ENCODE measurements at places on chromosomes 3 and 15.

DNA sequence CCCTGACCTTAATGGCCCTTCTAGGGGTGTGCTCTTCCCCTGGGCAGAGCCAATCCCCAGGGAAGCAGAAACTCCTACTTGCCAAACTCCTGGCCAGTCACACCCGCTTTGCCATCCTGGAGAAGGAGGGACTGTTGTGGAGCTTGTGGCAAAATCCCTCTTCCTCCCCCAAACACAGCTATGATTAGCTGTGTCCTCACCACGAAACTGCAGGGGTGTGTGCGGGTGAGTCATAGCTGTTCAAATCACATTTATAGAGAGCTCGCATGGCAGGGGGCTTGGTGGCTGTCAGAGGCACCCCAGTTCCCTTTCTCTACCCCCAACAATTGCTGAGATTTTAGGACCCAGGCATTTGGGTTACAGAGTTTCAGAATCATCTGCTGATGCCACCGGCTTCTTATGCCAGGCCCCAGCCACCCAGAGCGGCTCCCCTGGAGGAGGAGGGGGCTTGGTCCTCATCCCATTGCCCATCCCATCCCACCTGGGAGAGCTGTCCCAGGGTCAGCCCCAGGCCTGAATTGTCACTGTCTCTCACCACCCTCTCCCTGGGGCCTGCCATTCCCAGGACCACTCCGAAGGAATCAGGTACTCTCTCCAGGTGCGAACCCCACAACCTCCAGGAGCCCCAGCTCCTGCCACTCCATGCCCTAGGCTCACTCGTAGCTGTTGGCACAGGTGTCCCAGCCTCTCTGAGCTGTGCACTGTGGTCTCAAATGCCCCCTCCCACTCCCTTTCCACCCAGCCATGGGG, 28.8 kb upstream of the MAGEF1 start:
- peak; percentile 8 for DNase-seq

DNA sequence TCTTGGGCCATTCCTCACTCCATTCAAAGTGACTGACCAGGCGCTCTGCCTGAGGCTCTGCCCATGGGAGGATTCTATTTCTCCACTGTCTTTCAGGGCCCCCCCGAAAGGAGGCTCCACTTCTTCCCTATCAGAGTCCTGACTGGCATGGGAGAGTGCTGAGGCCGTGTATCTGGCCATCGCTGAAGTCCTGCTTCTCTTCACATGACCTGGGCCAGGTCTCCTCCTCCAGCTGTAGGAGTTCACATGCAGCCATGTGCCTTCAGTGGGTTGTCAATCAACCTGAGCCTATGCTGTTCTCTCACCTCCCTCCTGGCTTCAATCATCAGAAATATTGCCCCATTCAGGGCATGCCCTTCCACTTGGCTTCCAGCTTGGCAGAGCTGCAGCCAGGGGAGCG, 12.8 kb upstream of the APBA2 start:
- no peak for DNase-seq

DNA sequence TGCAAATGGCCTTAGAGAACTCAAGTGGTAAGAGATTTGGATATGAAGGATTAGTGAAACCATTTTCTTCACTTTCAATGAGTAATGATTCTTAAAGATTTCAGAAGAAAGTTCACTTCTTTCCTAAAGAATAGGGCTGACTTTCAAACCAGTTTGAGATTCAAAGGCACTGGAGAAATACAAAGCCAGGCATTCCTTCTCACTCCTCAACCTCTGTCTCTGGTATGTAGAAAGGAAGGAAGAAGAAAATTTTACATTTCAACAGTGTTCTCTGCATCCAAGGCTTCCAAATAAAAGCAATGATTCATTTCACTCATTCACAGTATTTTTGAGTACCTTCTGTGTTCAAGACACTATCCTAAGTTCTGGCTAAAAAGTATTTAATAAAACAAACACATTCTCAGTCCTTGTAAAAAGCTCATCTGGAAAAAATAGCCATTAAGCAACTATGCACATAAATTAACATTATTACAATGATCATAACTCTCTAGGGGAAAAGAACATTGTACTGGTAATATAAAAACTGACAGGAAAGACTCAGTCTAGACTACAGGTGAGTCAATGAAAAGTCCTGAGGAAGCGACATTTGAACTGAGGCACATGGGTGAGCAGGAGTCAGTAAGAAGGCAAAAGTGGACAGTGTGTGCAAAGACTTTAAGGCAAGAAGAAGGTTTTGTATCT, 79.5 kb downstream of the IMPG2 start:
- no peak for DNase-seq

- DNase-seq: peak; percentile 29
Observed at GRCh38 chr3:152298393-152299248, 29.9 kb downstream of the MBNL1 start.

DNA sequence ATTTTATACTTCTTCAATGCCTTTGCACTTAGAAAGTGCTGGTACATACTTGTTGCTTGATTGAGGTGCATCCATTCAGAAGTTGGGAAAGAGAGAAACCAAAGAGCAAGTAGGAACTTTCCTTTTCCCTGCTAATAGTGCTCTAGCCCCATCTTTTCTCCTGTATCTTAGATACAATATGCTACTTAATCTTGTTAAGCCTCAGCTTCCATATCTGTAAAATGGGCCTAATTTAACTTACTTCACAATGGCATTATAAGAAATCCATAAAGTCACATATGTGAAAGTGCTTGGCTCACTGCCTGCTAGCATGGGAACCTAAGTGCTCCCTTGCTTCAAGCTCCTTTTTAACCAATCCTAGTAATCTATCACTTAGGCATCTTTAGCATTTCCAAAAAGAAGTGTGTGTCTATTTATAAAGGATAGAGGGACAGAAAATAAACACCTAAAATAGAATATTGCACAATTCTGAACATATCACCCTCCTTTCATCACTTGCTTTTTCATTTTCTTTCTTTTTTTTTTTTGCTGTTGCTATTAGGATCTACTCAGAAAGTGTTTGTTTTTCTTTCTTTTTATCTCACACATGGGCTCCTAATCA, 28.1 kb downstream of the KCNAB1 start:
- no peak for DNase-seq

DNA sequence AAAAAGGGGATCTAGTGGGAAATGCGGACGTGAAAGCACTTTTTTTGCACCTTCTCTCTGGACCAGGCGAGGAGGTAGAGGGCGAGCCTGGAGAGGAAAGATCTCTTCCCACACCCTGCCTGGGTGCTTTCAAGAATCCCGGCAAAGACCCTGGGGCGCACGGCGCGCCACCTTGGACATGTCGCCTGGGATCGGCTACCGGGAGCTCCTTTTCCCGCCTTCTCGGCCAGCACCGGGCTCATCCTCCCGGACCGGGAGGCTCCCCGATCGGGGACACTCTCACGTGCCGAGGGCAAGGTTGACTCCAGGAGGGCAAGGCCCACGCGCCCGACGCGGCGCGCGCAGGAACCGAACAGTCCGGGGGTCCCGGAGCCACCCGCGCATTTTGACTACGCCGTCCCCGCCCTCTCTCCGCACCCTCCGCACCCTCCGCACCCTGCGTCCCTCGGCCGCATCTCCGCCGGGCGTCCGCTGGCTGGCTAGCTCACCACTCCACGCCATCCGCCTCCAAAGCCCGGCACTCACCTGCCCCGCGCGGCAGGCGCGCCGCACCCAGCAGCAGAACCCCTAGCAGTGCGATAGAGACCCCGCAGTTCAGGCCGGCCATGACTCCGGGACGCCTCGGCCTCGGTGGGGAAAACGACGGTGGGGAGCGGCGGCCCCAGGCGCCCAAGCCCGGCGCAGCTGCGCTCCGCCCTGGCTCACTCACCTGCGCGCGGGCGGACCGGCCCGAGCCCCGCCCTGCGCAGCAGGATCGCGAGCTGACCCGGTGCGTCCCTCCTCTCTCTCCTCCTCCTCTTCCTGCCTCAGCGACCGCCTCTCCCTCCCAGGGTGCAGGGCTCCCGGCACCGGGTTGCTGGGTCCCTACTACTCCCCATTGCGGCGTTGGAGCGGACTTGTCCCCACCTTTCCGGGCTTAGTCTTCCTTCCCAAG, at the start of gene CDCP1:
CDCP1 (minus strand) TSS at position 698 of the 934 bp plus-strand sequence; CDS start at position 607, 91 bp downstream.
- no peak for DNase-seq

DNA sequence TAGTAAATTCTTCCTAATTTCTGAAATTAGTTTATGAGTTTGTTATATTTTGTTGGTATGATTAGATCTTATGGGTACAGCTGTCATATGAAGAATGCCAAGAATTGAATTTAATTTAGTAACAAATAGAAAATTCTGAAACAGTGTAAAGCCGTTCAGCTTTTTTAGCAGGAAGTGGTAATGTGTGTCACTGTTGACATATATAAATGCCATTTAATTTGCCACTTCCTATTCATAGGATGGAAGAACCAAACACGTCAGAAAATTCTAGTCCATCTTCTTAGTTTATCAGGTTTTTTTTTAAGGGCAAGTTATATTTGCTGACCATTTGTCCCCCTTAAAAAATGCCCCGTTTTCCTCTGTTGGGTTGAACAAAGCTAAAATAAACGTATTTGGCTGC, 43.0 kb downstream of the RAB8B start:
- DNase-seq: no peak

DNA sequence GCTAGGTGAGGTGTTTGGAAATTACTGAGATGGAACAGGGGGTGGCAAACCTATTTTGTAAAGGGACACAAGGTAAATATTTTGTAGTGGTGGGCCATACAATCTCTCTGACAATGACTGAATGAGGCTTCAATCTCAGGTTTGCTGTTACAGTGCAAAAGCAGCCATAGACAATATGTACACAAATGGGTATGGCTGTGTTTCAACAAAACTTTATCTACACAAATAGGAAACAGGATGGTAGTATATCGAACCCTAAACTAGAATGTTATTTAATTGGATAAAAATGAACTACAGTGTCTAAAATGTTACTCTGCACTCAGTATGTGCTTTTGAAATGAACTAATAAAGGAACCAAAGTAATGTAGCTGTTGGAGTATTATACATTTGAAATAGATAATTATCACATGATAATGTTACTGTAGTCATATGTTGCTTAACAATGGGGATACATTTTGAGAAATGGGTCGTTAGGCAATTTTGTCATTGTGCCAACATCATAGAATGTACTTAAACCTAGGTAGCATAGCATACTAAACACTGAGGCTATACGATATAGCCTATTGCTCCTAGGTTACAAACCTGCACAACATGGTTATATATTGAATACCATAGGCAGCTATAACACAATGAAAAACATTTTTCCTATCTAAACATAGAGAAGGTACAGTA, 495.2 kb upstream of the TBL1XR1 start:
- DNase-seq: no peak

- no peak for DNase-seq
Observed at GRCh38 chr3:188353426-188353825, 199.5 kb downstream of the LPP start.

- no peak for DNase-seq
Observed at GRCh38 chr3:13455644-13456043, 24.5 kb upstream of the HDAC11 start.

GRCh38 chr3:114308377-114308776, 14.5 kb downstream of the TIGIT start:
- DNase-seq: no peak

DNA sequence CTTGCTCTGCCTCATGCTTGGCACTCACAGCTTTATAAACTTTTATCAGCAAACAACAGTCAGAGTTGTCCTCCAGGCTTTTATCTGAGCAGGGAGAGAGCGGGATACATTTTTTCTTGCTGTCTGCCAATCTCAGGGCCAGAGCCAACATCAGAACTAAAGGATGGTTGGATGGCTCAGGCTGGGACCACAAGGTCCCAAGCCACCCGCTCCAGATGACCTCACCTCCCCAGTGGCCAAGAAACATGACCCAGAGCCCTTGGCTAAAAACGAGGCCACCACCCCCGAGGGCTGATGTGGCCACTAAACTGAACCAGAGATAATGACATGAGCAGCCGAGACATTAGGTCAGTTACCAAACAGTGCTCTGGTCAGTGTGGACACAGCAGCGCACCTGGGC, 18.8 kb upstream of the SPATA12 start:
- DNase-seq: no peak

- DNase-seq: peak; percentile 5
Observed at GRCh38 chr3:47162697-47163168, 1.2 kb downstream of the SETD2 start.

DNA sequence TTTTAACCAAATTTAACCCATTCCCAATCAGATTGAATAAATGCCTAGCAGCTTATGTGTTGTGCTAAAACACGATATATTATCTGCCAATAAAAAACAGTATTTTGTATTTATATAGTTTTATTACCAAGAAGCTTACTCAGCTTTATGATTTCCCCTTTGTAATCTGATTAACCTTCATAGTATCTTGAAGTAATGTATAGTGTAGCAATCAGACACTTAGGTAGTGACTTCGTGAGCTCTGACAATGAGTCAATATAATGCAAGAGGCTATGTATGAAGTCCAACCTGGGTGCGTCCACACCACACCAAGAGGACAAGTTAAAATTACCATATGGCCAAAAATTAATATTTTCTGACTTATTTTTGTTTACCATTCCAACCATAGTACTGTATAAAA, 2.1 kb upstream of the CNBP start:
- no peak for DNase-seq

GRCh38 chr3:188407158-188407880, 253.4 kb downstream of the LPP start:
- no peak for DNase-seq

GRCh38 chr15:99476413-99477222, 89.2 kb upstream of the MEF2A start:
- no peak for DNase-seq

- no peak for DNase-seq
Observed at GRCh38 chr3:178520451-178520850, 15.8 kb upstream of the KCNMB2 start.

DNA sequence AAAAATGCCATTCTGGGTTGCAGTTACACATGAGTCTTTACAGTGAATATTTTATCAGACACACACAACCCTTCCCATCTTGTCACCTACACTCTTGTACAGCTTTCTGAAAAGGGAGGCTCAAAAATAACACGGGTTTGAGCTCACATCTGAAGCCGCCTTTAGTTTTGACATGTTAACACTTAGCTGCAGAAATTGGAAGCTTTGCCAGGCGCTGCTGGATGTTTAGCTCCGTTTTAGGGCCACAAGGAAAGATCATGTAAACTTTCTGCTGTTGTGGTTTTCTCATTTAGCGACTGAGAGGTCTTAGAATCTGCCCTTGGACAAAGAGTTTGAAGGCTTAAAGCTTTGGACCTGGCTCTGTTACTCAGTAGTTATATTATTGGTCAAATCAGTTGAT, 120.1 kb downstream of the OXNAD1 start:
- no peak for DNase-seq

DNA sequence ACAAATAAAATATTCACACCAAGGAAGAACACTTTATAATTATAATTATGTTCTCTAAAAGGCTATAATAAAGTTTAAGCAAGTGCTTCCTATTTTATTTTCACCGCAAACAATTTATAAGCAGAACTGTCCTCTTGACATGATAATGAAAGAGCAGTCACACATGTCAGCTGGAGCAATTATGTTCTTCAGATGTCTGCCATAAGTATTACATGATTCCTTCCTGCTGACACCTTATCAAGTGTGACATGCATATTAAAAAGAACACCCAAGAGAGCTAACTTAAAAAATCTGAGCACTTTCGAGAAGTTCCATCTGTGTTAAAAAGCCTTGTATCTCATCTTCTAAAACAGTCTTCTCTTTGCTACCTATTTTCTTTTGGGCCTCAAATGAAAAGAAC, 249.5 kb downstream of the SQOR start:
- no peak for DNase-seq

GRCh38 chr15:65130941-65131340, 2.7 kb downstream of the PDCD7 start:
- no peak for DNase-seq

- no peak for DNase-seq
Observed at GRCh38 chr3:63968612-63969350, 54.5 kb downstream of the PSMD6 start.

Measured in stimulated activated CD4-positive, alpha-beta T cell treated with anti-CD3 and anti-CD28 coated beads, Interleukin-12 subunit alpha, Interleukin-12 subunit beta, amount 100 ng/mL, for 48 hours (primary cell).